ENCODE measurements at places on chromosomes 12 and 14.

DNA sequence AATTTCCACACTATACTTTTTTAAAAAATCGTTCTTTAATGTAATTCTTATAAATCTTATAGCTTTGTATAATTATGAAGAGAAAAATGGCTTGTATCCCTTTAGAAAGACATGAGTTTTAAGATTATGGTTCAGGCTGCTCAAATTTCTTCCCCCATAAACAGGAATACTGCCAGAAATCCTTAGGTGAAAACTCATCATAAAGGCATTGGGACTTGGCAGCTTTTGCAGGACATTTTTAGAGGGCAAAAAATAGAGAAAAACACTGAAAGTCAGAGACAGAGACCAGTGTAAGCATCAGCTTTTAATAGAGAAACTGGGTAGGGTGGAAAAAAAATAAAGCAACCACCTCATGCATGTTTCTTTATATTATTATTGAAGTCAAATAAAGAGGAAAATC lies 29.1 kb downstream of the LRRK2 start:
- no peak for DNase-seq

DNA sequence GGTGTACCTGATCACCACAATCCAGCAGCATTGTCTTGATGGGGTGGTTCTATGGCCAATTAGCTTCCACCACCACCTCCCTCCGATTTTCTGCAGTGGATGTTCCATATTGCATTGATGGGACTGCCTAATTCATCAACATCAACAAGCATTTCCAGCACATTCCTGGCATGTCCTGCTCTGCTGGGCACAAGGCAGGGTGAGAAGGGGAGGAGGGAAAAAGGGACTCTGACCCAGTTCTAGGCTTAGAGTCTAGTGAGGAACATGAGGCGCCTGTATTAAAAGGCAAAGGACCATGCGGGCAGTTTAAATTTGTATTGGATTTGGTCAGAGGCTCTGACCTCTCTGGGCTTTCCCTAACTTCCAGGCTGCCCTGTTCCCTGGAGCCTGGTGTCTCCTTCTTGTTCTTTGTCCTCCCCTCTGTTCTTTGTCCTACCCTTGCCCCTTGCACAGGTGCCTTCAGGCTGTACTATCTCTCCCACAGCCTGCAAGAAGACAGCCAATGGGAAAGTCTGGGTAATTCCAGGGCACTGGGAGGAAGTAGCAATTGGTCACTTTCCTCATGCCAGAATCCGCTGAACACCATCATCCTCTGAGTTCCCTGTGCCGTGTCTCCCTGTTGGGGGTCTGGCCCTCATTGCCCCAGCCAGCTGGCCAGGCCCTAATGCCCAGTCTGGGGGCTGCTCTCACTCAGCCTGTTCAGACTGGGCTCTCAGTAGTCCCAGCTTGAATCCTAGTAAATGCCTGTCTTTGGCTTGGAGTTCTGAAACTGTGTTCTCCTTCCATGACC lies 43.3 kb downstream of the TSPAN11 start:
- no peak for DNase-seq

DNA sequence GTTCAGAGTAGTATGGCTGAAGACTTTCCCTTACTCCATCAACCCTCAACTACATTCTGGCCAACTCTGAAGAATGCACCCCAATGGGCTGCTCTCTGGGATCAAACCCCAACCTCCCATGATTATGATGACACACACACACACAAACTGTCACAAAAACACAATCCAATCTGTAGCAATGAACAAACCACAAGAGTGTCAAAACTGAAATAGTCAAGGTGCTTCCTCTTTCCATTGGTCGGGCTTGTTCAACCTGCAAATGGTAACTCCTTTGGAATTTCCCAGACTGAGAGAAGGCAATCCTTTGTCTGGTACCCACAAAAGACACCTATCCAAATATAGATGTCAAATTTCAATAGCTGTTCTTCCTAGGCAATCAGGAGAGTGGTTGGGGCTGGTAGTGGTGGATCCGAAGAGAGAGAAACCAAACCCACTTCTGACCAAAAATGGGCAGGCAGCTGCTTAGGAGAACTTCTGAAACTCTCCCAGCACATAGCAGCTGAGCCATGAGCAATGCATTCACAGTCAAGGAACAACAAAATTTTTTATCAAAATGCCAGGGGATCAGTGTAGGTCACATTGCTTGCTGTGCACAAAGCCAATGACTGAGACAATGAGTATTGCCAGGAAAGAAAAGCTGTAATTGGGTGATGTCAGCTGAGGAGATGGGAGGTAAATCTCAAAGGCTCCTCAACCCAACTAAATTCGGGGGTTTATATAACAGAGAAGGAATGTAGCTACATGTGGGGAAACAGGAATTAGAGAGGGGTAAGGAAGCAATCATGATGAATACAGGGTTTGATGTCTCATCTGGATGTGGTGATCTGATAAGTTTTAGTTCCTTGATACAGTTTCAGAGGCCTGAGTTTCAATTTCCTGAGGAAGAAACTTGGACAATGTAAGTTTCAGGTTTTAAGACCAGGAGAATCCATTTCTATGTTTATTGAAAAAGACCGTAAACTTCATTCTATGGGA lies 191.4 kb downstream of the KITLG start:
- no peak for DNase-seq

DNA sequence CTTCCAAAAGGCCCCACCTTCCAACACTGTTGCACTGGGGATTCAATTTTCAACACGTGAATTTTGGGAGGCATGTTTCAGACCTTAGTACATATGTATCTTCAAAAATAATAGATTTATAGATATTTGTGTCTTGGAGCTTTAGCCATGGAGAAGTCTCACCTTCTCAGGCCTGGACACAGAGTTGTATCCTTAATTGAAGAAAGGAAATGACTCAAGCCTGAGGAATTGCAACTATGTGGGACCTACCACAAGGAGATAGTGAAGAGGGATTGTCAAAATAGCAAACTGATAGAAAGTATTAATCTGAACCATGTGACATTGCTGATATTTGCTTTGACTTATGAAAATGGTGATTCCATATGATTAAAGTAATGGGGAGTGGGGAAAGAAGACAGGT lies 89.8 kb downstream of the ACSS3 start:
- no peak for DNase-seq

- peak; percentile 69 for DNase-seq
These were observed 1181.2 kb downstream of the VRK1 start for GRCh38 chr14:97978341-97978740.

DNA sequence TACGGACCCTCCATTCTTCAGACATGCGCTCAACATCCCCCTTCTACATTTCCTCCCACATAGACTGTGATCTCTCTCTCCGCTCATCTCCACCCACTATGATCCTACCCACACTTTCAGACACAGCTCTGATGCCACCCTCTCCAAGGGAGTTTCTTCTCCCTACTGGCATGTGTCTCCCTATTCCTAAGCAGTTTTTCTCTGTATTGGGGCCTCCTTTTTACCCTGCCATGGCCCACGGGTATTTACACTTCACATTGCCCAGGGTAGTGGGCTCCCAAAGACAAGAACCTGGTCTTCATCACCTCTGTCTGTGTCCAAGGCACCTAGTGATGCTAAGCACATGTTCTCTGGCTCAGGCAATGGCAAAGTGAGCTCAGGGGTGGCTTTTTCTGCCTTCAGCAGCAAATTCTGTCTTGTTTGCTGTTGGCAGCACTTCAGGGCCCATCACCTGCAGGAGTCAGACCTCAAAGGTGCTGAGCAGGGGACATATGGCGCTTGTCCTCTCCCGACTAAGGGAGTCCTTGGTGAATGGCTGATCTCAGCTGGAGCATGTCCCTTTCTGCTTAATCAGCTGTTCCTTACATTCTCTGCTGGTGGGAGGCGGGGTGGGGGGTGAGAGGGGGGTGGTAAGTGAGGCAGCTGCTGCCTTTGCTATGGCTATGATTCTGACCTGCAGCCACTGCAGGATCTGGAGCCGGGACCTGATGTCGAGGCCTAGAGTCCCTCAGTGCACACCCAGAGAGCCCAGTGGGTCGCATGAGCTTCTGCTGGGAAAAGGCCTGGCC lies 256.8 kb downstream of the PCNX1 start:
- no peak for DNase-seq

GRCh38 chr14:90072350-90072749 lies 10.6 kb downstream of the KCNK13 start:
- no peak for DNase-seq

GRCh38 chr14:102907303-102907844 lies 15.1 kb upstream of the AMN start:
- DNase-seq = no peak

- DNase-seq = no peak
These were observed 7.9 kb upstream of the PUS1 start for GRCh38 chr12:131920902-131921840.

DNA sequence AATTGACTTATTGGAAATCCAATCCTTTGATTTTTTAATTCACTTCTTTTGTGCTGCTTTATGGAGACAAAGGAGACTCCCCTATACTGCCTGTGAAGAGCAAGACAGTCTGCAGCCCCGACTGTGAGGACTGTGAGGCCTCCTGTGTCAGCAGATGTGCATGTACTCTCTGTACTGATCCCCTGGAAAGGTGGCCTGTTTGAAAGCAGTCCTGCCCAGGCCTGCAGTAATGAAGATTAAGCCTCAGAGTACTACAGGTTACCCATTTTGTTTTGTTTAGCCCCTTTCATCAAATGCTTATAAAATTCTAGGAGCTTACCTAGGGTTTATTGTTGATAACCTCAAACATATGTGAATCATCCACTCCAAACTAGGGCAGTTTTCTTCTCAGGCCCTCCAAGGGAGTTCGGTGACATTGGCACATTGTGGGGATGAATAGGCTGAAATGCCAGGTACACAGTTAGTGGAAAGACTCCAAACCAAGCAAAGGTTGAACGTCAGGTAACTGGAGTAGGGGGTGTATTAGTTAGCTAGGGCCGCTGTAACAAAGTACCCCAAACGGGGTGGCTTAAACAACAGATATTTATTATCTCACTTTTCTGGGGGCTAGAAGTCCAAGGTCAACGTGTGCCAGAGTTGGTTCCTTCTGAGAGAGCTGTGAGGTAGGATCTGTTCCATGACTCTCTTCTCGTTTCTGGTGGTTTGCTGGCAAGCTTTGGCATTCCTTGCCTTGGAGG lies 208.7 kb upstream of the BCL2L14 start:
- DNase-seq = no peak

DNA sequence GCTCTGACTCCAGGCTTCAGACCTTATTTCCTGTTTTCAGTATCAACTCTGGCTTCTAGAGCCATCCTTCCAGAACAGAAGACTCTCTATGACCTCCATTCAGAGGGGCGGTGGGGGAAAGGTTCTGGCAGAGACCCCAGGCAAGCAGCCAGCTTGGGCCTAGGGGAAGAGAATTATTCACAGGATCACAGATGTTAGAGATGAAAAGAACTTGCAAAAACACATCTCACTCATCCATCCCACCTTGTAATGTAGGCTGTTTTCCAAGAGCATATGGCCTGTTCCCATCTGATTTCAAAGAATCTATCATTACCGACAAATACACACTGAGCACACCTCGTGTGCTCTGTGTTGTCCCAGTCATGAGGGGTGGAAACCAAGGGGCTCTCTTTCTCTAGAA lies 131.9 kb downstream of the GRIN2B start:
- no peak for DNase-seq

GRCh38 chr14:92726135-92726932 lies 22.1 kb downstream of the LGMN start:
- DNase-seq = no peak

DNA sequence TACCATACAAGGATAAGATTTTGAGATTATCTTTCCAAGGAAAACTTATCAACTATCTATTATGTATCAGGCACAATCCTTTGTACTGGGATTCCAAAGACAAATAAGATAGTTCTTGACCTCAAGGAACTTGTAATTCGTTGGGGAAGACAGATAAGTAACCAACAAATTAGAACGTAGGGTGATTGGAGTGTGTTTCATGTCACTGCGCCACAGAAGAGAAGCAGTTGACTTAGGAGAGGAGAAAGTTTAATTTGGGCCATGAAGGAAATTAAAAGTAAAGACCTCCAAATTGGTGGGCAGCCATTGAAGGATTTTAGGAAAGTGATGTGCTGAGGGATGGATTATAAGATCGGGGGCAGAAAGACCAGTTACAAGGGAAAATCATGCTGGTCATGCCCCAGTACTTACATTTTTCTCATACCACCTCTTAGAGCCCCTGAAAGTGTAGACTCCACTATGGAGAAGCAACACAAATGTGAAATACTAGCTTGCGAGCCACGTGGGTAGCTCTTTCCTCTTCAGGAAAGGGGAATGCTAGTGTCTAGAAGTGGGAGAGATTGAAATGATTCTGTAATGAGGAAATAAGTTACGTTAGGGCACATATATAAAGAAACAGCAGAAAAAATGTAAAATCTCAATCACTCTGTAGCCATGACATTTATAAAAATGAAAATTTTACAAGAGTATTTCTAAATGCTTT lies 148.7 kb downstream of the ETV6 start:
- no peak for DNase-seq

DNA sequence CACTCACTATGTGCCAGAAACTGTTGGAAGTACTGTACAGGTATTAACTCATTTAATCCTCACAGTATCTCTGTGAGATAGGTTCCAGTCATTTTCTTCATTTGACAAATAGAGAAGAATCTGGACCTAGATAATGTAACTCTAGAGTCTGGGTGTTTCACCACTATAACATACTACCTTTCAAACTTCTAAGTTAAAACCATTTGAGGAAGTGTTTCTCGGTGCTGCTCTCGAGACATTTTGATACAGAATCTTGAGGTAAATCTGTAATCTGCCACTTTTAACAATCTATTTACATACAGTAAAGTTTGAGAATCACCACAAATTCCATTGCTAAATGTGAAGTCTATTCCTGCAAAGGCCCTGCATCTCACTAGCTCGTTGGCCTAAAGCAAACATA lies 8.8 kb downstream of the OLR1 start:
- DNase-seq = no peak

- DNase-seq = no peak
These were observed 1.0 kb downstream of the APOF start for GRCh38 chr12:56361487-56362129.

DNA sequence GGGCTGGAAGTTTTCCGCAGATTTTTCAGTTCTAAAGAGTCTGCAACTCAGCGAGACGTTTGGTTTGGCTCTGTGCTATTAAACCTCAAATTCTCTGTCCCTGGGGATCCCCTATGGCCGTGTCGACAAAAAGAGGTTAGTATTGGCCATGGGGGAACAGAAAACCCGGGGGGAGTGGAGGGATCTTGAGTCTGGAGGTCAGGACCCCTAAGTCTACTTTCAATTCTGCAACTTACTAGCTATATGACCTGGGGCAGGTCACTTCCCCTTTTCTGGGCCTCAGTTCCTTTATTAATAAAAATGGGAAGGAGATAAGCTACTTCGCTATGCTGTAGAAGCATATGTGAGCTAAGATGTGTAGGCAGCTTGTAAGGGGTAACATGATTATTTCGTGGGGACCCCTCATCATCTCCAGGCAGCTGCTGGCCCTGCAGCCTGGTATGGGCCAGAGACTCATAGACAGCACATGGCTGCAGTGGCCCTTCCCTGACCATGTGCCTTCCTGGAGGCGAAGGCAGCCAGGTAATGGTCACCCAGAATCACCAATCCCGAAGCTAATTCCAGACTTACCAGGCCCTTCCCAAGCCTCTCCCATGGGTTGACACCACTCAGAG lies 8.6 kb downstream of the ASB2 start:
- DNase-seq = no peak

GRCh38 chr12:131785763-131786330 lies 42.3 kb upstream of the MMP17 start:
- no peak for DNase-seq
